Activated naive CD4-positive, alpha-beta T cell treated with anti-CD3 and anti-CD28 coated beads for 36 hours (primary cell): ENCODE measurements at places on chromosomes 7 and 10.

DNA sequence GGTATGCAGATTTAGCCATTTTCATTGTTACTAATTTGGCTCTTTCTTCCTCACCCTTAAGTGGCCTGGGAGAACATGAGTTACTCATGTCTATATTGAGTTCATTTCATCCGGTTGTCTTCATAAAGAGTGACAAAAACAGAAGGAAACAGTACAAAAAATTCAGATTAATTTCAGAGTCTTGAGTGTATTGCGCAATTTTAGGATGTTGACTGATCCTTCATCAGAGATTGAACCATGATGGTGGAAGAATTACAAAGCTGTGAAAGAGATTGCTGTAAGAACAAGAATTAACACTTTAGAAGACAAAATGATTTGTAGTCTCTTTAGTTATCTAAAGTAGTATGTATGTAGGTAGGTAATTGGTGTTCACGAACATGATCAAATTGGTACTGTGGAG is 194.0 kb upstream of the PPP1R3A start:
- no peak for DNase-seq

DNA sequence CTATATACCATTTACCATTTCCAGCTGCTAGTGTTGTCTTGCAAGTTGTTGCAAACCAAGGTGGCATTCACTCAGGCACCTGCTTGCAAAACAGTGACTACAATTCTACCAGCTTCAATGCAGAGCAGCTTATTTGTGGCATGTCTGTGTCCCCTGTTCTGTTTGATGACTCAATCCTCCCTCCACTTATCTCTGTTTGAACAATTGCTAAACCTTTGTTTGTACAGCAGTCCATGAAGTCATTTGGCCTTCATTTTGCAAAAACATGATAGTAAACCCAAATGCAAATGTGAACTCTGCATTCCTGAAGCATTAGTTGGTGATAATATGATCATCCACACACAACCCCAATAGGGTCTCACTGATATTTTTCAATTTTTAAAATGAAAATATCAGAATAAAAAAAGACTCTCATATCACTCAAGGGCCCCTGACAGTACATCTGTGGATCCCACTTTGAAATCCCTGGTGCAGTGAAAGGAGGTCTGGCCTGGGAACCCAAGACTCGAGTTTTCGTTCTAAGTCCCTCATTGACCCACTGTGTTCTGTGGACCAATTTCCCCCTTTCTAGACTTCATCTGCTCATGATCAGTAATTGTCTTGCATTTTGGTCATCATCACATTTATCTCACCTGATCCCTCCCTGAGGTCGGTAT is 425.4 kb downstream of the RPS24 start:
- DNase-seq: no peak

DNA sequence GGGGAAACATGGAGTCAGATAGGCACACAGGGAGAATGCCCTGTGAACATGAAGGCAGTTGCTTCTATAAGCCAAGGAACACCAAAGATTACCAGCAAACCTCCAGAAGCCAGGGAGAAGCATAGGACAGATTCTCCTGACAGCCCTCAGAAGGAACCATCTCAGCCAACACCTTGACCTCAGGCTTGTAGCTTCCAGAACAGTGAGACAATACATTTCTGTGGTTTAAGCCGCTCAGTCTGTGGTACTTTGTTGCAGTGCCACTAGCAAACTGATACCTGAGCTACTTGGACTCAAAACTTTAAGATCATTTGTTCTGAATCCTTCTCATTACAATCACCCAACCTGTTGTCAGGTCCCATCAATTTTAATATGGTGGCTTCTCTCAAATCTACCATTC is 31.2 kb downstream of the ABLIM1 start:
- no peak for DNase-seq

GRCh38 chr10:120735315-120735714 is 115.8 kb upstream of the WDR11 start:
- DNase-seq: no peak

DNA sequence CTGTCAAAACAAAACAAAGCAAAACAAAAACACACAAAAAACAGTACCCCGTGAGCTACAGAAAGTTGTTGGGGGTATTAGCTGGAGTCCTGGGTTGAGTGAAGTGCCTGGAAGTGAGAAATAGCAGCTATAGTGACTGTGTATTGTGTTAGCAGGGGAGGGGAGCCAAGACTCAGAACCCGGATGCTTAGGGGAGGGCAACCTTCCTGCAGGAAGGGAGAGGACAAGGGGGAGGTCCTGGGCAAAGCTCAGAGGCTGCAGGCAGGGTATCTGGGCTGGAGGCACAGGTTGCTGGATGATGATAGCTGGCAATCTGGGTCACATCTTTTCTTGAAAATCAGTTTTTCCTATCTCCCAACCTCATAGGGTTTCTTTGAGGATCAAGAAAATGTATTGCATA is 75.8 kb upstream of the PARD3 start:
- DNase-seq: no peak

DNA sequence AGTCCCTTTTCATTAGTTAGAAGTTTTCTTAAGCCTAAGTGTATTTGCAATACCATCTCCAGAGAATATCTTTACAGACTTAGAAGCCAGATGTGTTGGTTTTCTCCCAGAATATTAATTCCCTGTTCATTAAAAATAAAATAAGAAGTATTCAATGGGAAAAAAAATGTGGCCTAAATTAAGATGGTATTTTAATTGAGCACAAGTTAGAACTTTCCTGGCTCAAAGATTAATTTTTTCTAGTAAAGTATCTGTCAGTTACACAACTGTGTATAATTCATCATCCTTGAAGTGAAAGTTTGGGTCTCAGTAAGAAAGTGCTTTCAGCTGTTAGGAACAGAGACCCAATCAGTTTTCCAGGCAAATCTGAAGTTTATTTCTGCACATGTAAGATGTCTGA is 1179.5 kb upstream of the C7orf33 start:
- no peak for DNase-seq

- DNase-seq: no peak
These were observed 150.4 kb downstream of the MAD1L1 start for GRCh38 chr7:2082139-2082998.

DNA sequence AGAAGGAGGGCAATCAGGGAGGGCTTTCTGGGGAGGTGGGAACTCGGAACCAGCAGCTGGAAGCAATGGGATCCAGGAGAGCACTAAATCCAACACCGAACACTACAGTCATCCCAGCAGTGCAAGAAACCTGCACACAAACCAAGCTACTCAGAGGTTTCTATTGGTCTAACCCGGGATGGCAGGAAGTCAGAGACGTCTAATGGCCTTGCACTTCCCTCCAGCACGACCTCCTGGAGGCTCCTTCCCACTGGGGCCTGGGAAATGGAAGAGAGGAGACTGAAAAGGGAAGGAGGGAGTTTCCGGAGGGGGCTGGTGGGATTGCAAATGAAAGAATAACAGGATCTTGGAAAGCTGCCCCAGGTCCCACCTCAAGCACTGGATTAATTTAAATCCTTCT is 56.3 kb downstream of the TEX36 start:
- DNase-seq: no peak

DNA sequence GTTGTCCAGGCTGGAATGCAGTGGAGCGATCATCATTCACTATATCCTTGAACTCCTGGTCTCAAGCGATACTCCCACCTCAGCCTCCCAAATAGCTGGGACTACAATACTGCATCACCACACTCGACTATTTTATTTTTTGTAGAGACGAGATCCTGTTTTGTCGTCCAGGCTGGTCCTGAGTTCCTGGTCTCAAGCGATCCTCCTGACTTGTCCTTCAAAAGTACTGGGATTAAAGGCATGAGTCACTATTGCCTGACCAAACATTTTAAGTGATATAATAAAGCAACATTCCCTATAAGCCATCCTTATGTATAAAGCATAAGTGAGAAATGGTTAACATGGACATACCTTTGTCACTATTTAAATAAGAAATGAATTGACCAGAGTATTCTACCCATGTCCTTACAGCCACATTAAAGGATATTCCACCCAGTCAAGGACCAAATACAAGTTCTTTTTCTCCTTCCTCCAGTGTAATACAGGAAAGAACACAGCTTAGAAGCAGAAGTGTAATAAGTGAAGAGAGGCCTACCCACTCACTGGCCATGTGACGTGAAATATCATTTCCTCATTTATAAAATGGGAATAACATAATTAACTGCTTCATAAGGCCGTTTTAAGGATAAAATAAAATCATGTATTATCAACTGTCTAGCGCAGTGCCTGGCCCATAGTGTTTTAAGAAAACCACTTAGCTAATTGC is 82.0 kb downstream of the DOCK4 start:
- DNase-seq: no peak

DNA sequence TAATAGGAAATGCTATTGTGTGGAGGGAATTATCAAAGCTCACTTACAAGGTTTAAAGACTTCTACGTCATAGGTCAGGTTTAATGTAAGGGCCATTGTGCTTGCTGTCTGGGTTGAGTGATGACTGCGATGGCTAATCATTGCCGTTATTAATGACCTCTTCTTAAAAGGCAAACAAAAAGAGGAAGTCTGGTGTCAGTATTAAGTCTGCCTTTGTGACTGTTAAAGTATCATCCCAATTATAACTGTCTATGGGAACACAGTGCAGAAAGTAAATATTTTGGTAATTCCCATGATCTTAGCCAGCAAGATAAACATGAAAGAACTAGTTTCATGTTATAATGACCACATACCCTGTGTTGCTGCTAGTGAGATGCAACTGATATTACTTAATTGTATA is 382.4 kb downstream of the BBS9 start:
- DNase-seq: no peak

DNA sequence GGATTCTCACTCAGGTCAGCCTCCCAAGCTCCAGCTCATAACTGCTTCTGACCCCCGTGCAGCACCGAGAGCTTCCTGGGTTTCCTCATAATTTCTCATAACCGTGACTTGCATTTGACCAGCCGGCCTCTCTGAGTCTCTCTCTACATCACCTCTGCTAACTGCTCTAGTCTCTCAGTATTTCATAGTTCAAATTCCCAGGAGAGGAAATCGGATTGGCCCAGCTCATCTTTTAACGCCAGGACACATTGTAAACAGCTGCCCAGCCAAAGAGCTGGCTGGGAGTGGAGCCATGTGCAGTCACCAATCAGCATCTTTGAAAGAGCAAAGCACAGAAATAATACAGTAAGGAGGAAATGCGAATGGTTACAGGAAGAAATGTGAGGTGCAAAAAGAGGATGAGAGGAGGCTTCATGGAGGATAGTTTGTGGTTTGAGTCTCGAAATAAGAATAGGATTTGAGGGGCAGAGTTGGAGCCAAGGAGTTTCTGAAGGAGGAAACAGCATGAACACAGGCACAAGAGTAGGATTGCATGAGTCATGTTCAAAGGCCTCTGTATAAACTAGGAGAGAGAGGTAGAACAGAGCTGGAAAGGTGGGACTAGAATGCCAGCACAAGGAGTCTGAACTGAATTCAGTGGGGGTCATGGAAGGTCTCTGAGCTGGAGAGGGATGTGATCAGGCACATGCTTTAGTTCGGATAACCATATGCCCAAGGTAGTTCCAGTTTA is 15.2 kb upstream of the LBX1 start:
- DNase-seq: no peak

GRCh38 chr7:103919272-103919868 is 70.1 kb downstream of the RELN start:
- DNase-seq: no peak

- no peak for DNase-seq
These were observed 17.5 kb upstream of the CDH23 start for GRCh38 chr10:71379118-71379766.

DNA sequence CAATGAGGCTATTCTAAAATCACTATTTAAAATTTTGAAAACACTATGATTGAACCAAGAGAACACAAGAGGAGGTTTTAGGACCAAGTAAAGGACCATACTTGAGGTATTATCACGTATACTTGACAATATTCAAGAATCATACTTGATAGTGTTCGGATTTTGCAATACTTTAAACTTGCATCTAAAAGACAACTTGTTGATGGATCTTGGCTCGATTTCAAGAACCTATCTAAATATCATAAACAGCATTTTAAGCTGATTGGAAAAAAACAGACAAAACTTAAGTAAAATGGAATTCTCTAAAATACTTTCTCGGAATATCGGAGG is 1.3 kb downstream of the NAMPT start:
- no peak for DNase-seq

GRCh38 chr7:96322373-96322695 is 436 bp upstream of the SLC25A13 start:
- no peak for DNase-seq

GRCh38 chr10:88676283-88677060 is 12.2 kb downstream of the LIPF start:
- DNase-seq: no peak

DNA sequence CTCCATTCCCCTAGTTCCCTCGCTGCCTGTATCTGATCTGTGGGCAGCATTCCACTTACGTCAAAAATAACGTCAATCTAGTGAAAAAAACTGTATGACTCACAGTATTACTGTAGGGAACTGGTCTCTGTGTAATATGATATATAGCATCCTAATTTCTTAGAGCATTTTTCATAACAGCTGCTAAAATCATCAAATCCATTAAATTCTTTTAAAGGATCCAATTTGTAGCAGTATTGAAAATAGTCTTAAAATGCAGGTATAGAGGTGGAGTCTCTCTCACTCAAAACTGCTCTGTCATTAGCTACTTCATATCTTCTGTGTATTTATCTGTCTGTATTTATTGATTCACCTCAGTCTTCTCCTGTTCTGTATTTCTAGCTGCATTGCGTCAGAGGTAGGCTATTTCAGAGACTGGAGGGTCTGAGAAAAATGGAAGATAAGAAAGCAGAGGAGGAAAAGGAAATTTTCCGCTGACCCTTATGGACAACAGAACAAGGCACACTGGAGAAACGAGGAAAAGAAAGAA is 59.9 kb downstream of the PON1 start:
- no peak for DNase-seq

DNA sequence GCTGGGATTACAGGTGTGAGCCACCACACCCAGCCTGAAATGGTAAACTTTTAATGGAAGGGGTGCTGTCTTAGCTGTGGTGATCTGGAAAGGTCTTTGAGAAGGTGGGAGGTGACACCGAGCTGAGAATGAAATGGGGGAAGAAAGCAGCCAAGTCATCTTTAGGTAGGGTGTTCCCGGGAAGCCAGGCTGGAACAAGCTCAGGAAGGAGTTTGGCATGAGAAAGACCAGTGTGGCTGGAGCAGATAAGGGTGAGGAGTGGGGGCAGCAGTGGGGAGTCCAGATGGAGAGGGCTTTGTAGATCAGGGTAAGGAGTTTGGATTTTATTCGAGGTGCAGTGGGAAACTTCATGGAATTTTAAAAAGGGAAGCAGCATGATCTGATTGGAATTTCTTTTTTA is 30.0 kb downstream of the KIFBP start:
- DNase-seq: no peak

- DNase-seq: no peak
These were observed 38.5 kb downstream of the PYROXD2 start for GRCh38 chr10:98376485-98376884.

- DNase-seq: no peak
These were observed 156.7 kb downstream of the TWIST1 start for GRCh38 chr7:18960725-18961124.
